ENCODE measurements at places on chromosomes 5 and 9.

- peak; percentile 85 for DNase-seq
Measured at GRCh38 chr5:122091936-122092600, 14.0 kb upstream of the LOX start.

- DNase-seq: no peak
Measured at GRCh38 chr5:74418709-74419108, 221.8 kb downstream of the ENC1 start.

DNA sequence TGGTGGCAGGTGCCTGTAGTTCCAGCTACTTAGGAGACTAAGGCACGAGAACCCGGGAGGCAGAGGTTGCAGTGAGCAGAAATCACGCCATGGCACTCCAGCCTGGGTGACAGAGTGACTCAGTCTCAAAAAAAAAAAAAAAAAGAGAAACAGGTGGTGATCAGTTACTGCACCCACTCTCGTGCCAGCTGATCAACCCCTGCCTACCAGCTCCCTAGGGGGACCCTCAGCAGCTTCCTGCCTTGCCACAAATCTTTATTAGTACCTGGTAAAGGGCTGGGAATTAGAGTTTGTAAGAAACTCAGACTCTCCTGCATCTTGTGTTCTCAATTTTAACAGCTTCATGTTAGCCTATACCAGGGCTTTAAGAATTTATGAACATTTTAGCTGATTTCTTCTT, 914.9 kb downstream of the EFNA5 start:
- no peak for DNase-seq

GRCh38 chr5:122153230-122153629, 23.9 kb downstream of the ZNF474 start:
- peak; percentile 89 for DNase-seq

DNA sequence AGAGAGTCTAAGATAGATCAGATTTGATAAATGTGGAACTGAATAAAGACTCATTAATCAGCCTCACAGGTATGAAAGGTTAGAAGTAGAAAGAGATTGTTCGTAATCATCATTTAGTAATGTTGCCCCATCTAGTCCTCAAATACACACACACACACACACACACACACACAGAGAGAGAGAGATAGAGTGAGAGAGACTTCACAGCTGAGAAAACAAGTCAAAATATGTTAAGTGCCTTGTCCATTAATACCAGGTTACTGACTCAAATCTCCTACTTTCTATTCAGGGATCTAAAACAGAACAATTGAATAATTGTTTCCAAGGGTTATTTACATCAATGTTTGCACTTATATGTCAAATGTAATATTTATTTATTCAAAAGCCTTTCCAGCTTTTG, 284.6 kb downstream of the MRPS30 start:
- no peak for DNase-seq

DNA sequence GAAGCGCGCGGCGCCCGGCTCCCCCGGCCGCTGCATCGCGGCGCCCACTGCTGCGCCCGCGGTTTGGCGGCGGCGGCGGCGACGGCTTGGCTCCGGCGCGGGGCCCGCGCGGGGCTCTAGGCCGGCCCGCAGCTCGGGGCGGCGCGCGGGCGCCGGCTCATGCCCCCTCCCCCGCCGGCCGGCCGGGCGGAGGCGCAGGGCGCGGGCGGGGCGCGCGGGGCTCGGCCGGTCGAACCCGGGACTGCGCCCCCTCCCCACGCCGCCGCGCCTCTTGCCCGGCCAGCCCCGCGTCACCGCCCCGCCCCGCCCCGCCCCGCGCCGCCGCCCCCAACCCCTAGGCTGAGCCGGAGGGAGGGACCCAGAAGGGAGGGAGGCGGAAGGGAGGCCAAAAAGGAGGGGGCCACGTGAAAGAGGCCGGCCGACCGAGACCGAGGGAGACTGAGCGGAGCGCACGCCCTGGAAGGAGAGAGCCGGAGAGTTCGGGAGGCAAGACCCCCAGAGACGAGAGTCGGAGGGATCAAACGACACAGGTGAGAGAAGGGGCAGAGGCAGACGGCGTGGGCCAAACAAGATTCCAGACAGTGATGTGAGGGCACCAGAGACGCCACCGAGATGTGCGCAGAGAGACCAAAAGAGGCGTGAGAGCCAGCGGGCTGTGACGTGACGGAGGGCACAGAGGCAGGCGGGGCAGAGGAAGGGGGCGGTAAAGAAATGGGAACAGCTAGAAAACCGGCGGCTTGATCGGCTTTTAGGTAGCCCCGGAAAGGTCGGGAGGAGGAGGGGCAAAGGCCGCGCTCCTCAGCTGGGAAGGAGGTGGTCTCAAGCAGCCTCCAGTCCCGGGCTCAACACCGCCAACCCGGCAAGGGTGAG, at the start of gene BARX1:
Gene BARX1, minus strand, starts transcription at position 245 of the 870 bp plus-strand sequence. Its CDS starts 209 bp downstream, at position 36.
- no peak for DNase-seq

GRCh38 chr9:137429974-137430722, 7.0 kb downstream of the NOXA1 start:
- DNase-seq: no peak

DNA sequence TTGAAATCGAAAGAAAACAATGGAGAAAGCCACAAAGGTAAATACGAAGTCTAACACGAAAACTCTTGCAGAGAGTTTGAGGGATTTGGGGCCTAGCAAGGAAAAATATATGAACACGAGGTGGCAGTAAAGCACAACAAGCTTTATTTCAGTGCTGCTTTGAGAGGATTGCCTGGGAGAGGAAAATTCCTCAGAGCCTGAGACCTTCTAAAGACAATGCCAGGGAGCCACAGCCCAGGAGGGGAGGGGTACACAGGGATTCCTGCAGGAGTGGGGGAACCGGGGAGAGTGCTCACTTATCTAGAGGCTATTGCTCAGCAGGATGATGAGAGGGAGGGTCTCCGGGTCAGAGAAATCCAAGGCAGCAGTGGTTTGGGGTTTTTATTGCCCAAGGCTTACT, 134.9 kb upstream of the ADCY2 start:
- DNase-seq: peak; percentile 13

GRCh38 chr5:7464182-7464581, 68.2 kb downstream of the ADCY2 start:
- DNase-seq: no peak

DNA sequence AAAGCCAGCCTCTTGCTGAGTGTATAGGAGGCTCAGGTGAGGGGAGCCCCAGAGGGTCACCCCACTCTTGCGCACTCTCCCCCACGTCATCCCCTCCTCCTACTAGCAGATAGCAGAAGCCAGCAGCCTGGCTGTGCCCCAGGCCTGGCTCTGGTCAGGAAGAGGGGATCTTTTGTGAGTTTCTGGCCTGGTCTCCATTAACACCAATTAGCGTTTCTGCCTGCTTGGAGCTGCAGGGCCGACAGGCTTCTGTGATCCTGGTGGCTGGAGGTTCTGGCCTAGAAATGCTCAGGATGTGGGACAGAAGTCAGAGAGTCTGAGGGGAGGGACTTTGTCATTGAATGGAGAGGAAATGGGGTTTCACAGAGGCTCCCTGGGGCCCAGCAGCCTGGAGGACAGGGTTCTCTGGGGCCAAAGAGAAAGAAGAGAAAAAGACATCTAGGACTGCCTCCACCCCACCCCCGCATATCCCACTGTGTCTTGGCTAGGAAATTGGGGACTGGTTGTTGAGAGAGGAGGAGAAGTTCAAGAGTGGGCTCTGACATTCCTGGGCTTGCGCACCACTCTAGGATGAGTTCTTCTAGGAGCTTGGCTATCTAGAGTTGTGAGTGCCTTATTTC, 47.5 kb upstream of the ARAP3 start:
- DNase-seq: no peak

DNA sequence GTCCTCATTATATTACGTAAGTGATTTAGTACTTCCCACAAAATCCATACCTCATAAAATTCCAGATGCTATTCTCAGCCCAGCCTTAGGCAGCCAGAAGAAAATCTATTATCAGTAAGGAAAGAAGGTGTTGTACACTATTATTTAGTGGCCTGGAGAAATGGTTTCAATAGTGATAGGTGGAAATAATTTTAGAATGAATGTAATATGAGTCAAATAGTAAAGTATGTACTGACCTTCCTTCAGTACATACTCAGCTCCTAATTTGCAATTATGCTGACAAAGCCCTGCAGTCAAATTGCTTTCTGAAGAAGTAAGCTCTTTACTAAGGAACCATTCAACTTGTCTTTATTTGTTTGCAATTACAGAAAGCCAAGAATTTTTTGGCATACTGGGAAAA, 409.2 kb downstream of the HTR1A start:
- DNase-seq: no peak

GRCh38 chr9:129422032-129422842, 198.7 kb downstream of the C9orf50 start:
- no peak for DNase-seq

DNA sequence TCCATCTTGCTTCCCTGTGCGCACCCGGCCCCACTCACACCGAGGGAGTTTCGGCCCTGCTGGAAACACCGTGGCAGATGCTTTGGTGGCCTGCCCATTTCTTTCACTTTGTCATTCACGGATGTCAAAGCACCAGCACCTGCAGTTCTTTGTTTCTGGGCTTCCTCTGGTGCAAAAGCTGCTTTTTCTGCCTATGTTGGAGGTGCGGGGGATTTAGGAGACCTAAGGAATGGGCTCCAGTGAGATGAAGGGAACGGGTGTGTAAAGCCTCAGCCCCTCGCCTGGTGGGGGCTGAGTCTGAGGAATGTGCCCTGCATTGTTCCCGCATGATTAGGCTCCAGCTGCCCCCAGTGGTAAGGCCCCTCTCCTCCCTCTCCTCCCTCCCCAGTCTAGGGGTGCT, 62.3 kb downstream of the THBS4 start:
- no peak for DNase-seq

DNA sequence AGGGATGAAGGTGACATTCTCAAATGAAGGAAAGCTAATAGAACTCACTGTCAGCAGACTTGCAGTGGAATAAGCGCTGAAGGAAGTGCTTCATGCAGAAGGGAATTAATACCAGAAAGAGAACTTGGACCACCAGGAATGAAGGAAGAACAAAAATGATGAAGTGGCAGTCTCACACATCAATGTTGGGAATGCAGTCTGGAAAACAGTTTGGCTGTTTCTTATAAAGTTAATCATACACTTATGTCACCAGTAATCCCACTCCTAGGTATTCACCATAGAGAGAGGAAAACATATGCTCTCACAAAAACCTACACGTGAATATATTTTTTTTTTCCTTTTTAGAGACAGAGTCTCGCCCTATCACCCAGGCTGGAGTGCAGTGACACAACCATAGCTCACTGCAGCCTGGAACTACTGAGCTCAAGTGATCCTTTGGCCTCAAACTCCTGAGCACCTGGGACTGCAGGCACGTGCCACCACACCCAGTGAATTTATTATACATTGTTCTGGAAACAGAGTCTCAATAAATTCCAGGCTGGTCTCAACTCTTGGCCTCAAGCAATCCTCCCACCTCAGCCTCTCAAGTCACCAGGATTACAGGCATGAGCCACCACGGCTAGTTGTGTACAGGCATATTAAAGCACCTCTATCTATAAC, 81.2 kb downstream of the ROR2 start:
- DNase-seq: peak; percentile 51

- DNase-seq: no peak
Measured at GRCh38 chr9:17057729-17058128, 77.1 kb upstream of the CNTLN start.

DNA sequence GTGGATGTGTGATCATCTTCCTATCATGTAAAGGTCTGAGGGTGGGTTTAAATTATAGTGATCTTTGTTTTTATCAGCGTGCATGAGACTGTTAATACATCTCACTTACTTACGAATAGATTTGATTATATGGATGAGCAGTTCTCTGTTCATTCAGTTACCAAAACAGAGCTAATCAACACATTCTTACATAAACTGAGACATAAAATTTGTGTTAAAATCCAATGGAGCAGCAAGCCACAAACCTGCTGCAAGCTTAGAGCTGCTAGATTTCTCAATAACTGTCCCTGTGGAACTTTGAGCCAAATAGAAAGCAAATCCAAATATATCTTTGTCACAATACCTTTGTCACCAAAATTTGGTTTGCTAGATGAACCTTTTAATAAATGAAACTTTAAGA, 50.1 kb downstream of the NUDT12 start:
- DNase-seq: no peak

DNA sequence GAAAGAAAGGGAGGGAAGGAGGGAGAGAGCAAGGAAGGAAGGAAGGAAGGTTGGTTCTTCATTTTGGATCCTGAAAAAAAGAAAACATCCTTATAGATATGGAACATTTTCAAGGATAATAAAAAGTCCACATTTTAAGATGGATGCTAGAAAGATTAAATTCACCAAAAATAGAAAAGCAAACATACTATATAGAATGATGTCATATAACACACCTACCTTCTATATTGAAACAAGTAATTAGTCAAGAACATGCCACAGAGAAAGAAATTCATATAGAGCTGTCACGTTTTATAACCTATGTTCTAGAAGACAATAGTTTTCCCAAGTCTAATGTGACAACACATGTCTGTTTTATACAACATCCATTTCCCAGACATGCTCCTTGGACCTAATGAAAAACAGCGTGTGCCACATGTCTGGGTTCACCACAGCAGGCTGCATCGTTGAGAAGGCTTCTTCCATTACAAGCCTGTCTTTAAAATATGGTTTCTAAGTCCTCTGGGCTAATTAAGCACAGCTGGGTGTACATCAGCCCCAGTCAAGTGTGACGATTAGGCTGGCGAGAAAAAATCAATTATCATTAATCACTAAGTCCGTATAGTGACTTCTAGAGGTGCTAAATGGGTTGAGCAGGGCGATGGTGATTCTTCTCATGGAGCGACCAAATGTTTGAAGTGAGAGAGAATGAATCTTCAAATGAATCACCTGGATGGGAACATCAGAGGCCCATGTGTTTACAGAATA, 301.8 kb downstream of the TLE1 start:
- no peak for DNase-seq

GRCh38 chr5:72508241-72509170, 1.3 kb upstream of the ZNF366 start:
- no peak for DNase-seq

DNA sequence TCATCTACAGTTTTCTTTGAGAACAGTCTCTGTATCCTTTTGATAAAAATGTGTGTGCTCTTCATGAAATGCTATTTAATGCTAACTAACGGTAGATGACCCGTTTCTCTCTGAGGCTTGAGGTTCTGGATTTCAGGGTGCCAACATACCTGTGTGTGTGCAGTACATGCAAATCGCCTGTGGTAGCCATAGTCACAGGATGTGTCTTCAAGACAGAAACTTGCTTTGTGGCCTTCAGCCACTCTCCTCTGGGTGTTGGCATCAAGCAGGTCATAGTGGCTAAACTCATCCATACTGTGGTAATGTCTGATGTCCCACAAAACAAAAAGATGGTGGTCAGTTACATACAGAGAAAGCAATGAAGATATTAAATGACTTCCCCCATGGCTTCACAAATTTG, 4.2 kb downstream of the LOX start:
- no peak for DNase-seq
